Stimulated activated CD8-positive, alpha-beta memory T cell treated with anti-CD3 and anti-CD28 coated beads, Interleukin-7, amount 100 ng/mL, for 24 hours (primary cell): ENCODE measurements at places on chromosomes 11 and 22.

DNA sequence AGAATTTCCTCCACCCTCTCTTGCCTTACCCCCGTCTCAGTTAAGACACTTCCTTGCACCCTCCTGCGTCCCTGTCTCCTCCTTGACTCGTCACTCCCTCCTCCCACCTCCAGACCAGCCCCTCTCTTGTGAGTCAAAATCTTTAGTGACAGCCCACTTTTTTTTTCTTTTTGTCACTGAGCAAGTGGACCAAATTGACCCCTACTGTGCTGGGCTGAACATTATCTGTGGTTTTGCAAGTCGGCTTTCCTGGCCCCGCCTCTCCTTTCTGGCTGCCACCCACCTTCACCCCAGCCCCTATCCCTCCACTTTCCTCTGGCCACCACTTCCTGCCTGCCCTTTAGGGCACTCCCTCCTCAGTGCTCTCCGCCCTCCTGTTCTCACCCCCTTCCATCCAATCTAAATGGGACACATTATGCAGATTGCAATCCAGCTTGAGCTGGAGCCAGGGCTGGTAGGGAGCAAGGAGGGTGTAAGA, at the start of gene APLNR:
Gene APLNR, minus strand, starts transcription at position 47 of the 478 bp plus-strand sequence. CDS start 246 bp downstream, outside the sequence.
- DNase-seq: no peak

DNA sequence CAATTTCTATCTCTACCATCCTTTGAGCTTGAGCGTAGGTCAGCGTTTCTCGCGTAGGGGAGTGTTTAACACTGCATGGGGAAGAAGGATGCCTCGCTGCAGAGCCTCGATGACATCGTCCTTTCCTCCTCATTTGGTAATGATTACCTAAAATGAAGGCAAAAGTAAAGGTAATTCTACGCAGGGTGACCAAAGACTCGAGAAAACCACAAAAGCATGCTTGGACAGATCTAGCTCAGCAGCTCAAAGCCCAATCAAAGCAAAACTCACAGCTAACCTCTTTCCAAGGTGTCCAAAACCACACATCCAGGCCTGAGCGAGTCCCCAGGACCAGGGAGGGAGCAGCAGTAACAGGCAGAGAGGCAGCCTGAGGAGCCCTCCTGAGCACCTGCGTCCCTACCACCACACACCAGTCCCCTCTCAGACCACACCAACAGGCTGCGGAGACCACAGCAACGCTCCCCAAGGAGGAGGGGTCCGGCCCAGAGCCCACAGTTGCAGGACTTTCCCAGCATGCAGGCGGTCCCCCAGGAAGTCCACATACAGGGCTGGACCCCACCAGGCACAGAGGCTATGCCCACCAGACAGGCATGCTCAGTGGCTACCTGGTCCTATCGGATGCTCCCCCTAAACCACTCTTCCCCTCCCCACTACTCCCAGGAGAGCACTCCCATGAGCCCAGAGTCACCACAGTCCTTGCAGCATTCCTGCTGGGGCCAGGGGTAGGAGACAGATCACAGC, 3.3 kb downstream of the BRD1 start:
- DNase-seq: no peak

DNA sequence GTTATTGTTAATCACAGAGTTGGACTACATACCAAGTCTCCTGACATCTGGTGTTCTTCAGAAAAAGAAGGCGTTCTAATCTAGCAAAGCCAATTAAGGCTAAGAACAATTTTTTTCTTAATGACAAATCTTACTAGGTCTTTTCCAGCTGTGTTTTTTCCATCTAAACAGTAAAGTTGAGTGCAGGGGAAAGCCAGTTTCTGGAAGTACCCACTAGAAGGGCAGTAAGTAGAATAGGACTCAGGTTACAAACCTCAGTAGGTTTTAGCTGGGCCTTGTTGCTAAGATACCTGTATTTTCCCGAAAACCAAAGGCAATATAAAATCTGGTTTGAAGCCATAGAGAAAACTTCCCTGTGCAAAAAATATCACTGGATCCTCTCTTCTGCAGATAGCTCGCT, 351.9 kb downstream of the ETS1 start:
- DNase-seq: no peak

GRCh38 chr11:130390071-130390758, 38.2 kb downstream of the ADAMTS8 start:
- DNase-seq: no peak

GRCh38 chr22:28983788-28984441, 77.7 kb downstream of the C22orf31 start:
- no peak for DNase-seq

DNA sequence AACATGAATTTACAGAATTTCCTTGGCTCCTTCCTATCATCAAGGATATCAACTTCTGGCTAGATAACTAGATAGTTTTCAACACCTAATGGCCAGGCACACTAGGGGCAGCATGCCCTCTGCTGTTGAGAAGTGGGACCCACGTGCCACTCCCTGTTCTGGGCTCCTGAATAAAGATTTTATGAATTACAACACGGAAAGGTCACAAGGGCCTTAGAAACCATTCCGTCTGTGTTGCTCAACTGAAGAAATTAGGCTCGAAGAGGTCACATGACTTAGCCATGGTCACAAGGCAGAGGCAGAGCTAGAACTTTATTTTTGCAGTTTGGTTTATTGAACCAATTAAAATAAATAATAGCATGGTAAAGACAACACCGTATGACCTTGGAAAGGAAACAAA, 36.0 kb downstream of the PRCP start:
- DNase-seq: no peak
